ENCODE measurements at places on chromosomes 11 and 22.

GRCh38 chr22:37135023-37135422 is 14.7 kb downstream of the IL2RB start:
- no peak for DNase-seq

GRCh38 chr11:8786933-8787332 is 104.3 kb downstream of the RPL27A start:
- no peak for DNase-seq

GRCh38 chr11:68994894-68995285 is 14.1 kb upstream of the MRGPRD start:
- DNase-seq: no peak

GRCh38 chr22:41048791-41049717 is 43.3 kb upstream of the EP300 start:
- no peak for DNase-seq

DNA sequence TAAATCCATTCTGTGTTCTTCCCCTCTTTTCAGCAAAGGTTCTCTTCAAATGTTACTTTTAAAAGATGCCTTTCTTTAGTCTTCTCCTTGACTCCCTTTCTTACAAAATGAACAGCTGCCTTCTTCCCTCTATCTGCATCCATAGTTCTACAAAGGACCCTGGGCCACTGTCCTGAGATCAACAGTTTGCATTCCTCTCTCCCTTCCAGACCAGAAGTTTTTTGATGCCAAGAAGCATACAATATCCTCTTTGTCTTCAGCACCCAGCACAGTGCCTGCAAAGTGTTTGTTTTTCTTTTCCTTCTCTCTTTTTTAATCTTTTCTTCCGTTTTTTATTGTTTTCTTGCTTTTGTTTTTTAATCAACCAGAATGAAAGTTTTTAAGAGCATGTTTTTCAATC is 183.5 kb upstream of the SNX19 start:
- DNase-seq: no peak

- no peak for DNase-seq
Observed at GRCh38 chr11:44791316-44791925, 64.7 kb downstream of the TSPAN18 start.

GRCh38 chr22:23536821-23537345 is 43.2 kb downstream of the IGLL1 start:
- no peak for DNase-seq

DNA sequence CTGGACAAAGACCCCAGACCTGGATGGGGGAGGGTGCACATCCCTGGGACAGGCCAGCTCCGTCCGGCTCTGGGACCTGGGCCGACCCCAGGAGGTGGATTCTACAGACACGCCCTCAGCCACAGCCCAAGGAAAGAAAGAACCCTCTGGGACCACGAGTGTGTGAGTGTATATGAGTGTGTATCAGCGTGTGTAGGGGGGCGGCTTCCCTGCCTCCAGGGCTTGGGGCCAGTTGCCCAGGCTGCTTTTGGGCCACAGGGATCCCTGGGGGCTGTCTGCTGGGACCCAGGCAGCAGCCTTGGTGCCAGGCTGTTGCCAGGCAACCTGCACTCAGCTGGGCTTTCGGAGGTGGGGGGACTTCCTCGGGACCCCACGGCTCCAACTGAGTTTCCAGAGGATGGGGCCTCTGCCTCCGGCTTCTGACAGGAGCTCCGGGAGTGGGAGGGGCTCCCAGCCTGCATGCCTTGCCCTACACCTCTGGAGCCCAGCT is 8.9 kb downstream of the DUSP8 start:
- DNase-seq: no peak
